HS-27A (cell line): ENCODE measurements at places on chromosomes 13 and 19.

DNA sequence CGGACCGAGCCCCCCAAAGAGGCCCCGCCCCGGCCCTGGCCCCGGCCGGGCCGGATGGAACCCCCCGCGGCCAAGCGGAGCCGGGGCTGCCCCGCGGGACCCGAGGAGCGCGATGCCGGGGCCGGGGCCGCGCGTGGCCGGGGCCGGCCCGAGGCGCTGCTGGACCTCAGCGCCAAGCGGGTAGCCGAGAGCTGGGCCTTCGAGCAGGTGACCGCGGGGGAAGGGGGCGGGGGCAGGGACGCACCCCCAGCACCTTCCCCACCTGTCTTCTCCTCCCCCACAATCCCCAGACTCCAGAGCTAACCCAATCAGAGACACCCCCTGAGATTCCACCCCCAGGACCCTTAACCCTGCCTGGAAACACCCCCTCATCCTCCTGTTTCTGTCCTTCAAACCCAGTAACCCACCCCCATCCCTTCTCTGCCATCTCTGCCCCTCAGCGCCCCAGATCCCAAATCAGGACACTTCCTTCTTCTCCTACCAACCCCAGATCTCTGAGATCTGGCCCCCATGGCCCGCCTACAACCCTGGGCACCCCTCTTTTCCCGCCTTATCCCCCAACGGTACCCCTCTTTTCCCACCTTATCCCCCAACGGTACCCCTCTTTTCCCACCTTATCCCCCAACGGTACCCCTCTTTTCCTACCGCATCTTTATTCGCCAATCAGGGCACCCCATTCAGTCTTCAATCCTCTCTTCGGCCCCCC, 505 bp downstream of the ZSWIM4 start:
- no peak for DNase-seq

DNA sequence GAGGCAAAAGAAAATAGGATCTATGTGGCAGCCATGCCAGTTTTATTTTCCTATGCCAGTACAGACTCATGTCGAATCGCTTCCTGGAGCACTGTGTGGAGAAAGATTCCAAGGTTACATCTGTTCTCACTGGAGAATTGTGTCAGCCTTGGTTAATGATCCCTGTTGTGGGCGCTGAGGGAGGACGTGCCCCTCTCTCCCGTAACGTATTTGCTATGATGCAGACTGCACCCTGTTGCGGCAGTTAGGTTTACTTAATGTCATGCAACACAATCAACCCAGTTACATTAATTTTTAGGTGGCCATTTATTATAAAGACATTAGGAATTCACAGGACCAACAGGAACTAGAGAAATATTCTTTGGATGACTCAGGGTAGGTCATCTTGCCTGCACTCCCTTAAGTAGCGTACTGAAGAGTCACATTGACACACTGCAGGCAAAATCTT, 892.9 kb downstream of the EFNB2 start:
- no peak for DNase-seq

DNA sequence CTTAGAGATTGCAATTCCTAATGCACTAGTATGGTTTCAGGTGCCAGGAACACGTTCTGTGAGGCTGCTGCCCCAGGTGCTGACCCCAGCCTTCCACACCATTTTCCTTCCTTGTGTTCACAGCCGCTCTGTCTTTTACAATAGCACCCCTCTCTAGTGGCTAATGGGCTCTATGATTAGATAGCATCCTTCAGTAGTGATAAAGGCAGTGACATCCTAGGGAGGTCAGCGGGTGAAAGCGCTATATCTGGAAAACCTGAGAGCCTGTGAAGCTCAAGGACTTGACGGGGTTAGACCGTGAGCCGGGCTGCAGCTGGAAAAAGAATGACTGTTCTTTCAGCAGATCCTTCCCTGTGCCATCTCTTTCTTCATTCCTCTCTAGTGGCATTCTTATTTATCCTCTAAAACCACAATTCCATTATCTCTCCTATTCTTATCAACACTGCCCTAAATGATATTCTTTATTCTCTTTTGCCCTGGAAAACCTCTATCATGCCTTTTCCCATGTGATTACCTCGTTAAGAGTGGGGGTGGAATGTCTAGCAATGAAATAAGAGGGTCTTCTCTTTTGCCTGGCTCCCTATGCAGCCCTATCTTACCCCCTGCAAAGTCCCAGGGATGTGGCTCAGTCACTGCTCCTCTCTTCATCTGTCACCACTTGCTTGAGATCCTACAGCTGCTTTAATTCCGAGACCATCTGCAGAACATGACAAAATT, 21.8 kb downstream of the ALOX5AP start:
- no peak for DNase-seq

GRCh38 chr19:16611121-16611520, 16.9 kb downstream of the MED26 start:
- DNase-seq, result no peak

DNA sequence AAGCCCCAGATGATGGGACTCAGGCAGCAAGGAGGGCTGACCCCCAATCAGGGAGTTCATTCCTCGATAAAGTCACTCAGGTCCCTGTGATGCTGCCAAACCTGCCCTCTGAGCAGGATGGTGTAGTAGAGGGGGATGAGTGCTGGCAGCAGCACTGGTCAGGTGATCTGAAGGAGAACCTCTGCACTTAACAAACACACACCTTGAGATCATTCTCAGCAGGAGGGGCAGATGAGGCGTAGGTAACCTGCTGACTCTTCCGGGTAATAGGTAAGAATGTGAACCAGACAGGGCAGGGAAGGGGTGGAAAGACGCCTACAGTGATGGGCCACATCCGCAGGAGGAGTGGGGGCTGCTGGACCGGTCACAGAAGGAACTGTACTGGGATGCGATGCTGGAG, 3.2 kb downstream of the ZNF446 start:
- no peak for DNase-seq

DNA sequence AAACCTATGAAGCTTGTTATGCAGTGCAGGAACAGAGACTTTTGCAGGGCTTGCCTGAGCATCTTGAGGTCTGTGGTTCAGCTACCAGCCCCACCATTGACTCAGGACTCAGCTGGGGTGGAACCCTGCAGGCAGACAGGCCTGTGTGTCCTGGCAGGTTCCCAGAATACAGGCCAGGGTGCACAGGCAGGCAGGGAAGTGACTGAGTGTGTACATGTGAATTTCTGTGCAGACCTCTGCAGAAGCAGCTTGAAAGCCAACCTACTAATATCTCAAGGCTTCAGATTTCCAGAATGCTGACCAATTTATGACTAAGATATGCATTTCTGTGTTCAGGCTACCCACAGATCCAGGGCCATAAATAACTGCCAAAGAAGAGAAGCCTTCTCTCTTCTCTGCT, 254.4 kb downstream of the DLEU7 start:
- peak; percentile 64 for DNase-seq

GRCh38 chr13:27079421-27079958, 92.1 kb downstream of the USP12 start:
- no peak for DNase-seq

GRCh38 chr19:7590256-7590655, 5.4 kb upstream of the CAMSAP3 start:
- no peak for DNase-seq

GRCh38 chr19:5990289-5990797, 12.4 kb upstream of the RANBP3 start:
- no peak for DNase-seq

GRCh38 chr13:42041684-42042035, 6.8 kb upstream of the DGKH start:
- peak; percentile 42 for DNase-seq

GRCh38 chr19:310781-311496, 19.7 kb upstream of the PLPP2 start:
- no peak for DNase-seq

DNA sequence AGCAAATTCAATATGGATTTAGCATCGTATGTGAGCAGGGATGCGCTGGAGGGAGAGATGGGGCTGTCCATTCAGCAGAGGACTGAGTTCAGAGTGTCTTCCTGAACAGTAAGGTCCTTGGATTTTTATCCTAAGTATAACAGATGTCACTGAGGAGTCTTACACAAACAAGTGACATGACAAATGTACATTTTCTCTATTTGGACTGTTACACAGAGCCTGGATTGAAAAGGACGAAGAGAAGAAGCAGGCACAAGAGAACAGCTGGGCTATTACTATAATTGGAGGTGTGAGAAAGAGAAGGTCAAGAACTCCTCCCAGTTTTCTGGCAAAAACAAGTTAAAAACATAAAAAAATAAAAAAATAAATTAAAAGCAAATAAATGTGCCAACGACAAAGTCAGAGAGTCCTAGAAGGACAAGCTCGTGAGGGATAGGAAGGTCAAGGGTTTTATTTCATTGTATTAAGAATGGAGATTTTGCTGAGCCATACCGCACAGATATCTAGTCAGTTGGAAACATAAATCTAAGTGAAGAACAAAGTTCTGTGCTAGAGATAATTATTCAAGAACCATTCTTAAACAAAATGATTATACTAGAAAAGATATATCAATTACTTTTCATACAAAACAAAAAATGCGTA, 1186.3 kb downstream of the EFNB2 start:
- no peak for DNase-seq

GRCh38 chr19:10430505-10431253, 10.3 kb downstream of the PDE4A start:
- no peak for DNase-seq

- no peak for DNase-seq
Observed at GRCh38 chr13:39403106-39403505, 199.9 kb downstream of the LHFPL6 start.

DNA sequence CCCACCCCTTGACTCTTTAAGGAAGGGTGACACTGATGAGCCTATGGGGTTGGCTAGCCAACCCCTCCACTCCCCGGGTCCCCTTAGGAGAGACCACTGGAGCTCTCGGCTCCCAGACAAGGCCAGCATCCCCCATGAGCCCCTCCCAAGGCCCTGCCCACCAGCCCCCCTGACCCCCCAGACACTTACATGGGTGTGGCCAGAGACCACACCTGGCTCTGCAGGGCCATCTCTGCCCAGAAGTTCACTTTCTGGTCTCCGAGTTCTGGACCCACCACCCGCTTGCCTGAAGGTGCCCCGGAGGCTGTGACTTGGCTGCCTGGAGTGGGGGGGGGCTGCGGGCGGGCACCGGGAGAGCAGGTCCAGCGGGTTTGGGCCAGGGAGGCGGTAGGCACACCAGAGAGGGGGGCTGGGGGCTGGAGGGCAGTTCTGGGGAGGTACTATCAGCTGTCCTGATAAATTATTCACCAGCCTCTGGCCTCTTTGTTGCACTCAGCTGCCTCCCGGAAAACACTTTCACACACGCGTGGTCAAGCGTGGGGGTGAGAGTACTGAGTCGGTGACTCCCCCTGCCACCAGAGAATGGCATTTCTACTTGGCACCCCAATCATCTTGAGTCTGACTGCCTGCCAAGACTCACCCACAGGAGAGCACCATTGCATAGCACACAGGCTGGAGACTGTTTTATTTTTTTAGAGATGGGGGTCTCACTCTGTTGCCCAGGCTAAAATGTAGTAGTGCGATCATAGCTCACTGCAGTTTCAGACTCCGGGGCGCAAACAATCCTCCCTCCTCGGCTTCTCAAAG, at the start of gene PALM3:
PALM3 (minus strand) TSS at position 326 of the 807 bp plus-strand sequence; CDS start at position 230, 96 bp downstream.
- no peak for DNase-seq

- DNase-seq, result no peak
Observed at GRCh38 chr19:4103080-4103433, 20.9 kb downstream of the MAP2K2 start.

DNA sequence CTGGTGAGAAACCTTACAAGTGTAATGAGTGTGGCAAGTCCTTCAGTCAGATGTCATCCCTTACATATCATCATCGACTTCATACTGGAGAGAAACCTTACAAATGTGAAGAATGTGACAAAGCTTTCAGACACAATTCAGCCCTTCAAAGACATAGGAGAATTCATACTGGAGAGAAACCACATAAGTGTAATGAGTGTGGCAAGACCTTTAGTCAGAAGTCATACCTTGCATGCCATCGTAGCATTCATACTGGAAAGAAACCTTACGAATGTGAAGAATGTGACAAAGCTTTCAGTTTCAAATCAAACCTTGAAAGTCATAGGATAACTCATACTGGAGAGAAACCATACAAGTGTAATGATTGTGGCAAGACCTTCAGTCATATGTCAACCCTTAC, 13.6 kb upstream of the ZNF765 start:
- DNase-seq, result no peak

DNA sequence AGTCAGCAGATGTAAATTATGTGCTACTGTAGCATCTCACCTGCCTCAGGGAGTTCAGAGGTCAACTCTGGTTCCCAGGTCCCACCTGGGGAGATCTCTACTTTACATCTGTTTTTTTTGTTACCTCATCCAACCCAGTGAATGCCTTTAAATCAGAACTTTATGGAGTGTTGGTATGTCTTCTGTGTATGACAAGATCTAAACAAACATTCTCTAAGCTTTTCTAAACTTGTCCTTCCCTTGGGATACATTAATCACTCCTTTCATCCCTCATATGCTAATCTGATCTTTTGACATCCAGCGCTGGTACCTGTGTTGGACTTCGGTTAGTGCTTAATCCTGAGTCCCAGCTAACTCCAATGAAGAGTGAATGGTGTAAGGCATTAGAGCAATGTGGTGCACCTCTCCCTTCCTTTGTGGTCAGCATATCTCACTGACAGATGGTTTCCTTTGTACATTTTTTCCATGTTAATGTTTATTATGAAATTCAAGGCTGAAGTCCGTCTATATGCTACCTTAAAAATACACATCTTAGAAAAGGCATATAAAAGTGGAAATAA, 213.4 kb downstream of the ABCC4 start:
- DNase-seq, result no peak

GRCh38 chr19:43934055-43934984, 762 bp downstream of the ZNF45 start:
- DNase-seq, result no peak

GRCh38 chr19:49271080-49271753, 53.8 kb downstream of the SLC6A16 start:
- DNase-seq, result no peak

DNA sequence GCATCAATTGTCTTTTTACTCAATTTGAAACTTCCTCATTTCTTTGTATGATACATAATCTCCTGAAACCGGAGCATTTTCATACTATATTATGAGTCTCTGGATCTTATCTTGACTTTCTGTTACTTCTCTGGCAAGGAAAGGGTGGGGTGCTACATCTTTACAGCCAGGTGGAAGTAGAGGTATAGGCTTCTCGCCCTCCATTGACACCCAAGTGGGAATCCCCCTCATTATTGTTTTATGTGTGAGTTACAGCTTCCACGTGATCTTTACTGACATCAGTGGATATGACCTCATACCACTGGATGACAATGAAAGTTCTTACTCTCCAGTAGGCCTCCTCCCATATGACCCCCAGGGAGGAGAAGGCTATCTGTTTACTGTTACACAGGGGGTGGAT, 262.1 kb upstream of the DACH1 start:
- DNase-seq, result no peak

DNA sequence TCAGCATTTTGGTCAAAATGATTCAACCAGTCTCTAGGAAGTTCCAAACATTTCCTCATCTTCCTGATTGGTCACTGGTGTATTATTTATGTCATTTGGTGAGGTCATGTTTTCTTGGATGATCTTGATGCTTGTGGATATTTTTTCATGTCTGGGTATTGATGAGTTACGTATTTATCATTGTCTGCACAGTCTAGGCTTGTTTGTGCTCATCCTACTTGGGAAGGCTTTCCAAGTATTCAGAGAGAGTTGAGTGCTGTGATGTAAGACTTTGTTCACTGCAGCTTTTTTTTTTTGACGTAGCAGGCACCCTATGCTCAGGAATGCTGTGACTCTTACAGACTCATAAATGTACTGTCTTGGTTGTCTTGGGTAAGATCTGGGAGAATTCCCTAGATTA, 509.5 kb downstream of the SLITRK1 start:
- DNase-seq, result no peak

- no peak for DNase-seq
Observed at GRCh38 chr13:71786875-71787274, 80.1 kb downstream of the DACH1 start.
